ENCODE measurements at places on chromosomes 4 and X. TPM values are rescaled to one million over a fixed set of nuclear protein-coding genes. Genes with fewer than 3 reads are reported as not detected.

Gene DDIT4L
- 4.6 TPM for total RNA-seq

Gene ADH6
- under 0.01 TPM for total RNA-seq

Gene SH2D1A
- not detected for total RNA-seq

Gene USP17L19
- total RNA-seq: not detected

Gene CTSO
- 33.0 TPM for total RNA-seq

Gene CLNK
- not detected for total RNA-seq

Gene SLC4A4
- 21.1 TPM for total RNA-seq

Gene SPANXN4
- not detected for total RNA-seq

Gene MEPE
- not detected for total RNA-seq

Gene GALNTL6
- total RNA-seq: under 0.01 TPM

Gene PDLIM3
- total RNA-seq: 54.6 TPM

Gene JCHAIN
- total RNA-seq: 2.0 TPM

Gene NSUN7
- total RNA-seq: under 0.01 TPM

Gene SLC25A53
- 9.0 TPM for total RNA-seq

Gene DIPK2B
- under 0.01 TPM for total RNA-seq

Gene OCIAD2
- total RNA-seq: 13.2 TPM

Gene ADH1A
- total RNA-seq: not detected

Gene GRPR
- total RNA-seq: 0.58 TPM

Gene APLN
- 14.9 TPM for total RNA-seq

Gene NAA11
- not detected for total RNA-seq

Gene TMEM47
- total RNA-seq: 101 TPM

Gene TMEM31
- not detected for total RNA-seq

Gene MAD2L1
- total RNA-seq: 39.5 TPM

Gene GPR143
- under 0.01 TPM for total RNA-seq

Gene FAM236B
- total RNA-seq: not detected

Gene PLCXD1
- total RNA-seq: 24.9 TPM

Gene GASK1B
- total RNA-seq: 81.7 TPM

Gene COL4A5
- 56.9 TPM for total RNA-seq

Gene PPP2R2C
- total RNA-seq: not detected

Gene RPL34
- 773 TPM for total RNA-seq

Gene PPP1R3F
- total RNA-seq: 7.3 TPM

Gene MAGEA1
- not detected for total RNA-seq

Gene GUCY1A1
- total RNA-seq: 0.19 TPM

Gene EFNB1
- 40.8 TPM for total RNA-seq

Gene LANCL3
- total RNA-seq: 0.38 TPM

Gene HEPH
- total RNA-seq: 17.3 TPM

Gene SAGE1
- not detected for total RNA-seq

Gene IL9R
- 0.19 TPM for total RNA-seq

Gene ATP1B4
- total RNA-seq: not detected

Gene RNF150
- 0.38 TPM for total RNA-seq

Gene CSN1S1
- total RNA-seq: not detected

Gene TAF7L
- 0.38 TPM for total RNA-seq

Gene RTL9
- under 0.01 TPM for total RNA-seq

Gene PALLD
- total RNA-seq: 100 TPM

Gene RASSF6
- total RNA-seq: under 0.01 TPM

Gene SLC9B1
- 2.0 TPM for total RNA-seq

Gene XG
- 2.5 TPM for total RNA-seq

Gene CXXC4
- under 0.01 TPM for total RNA-seq

Gene RAB41
- not detected for total RNA-seq

Gene CD38
- under 0.01 TPM for total RNA-seq

Gene SLC16A2
- total RNA-seq: 7.3 TPM

Gene TLR7
- total RNA-seq: not detected

Gene RAP2C
- 16.1 TPM for total RNA-seq

Gene SHISA3
- 1.7 TPM for total RNA-seq

Gene RAB33A
- total RNA-seq: 15.2 TPM

Gene LRPAP1
- 124 TPM for total RNA-seq

Gene NUDT10
- total RNA-seq: 0.85 TPM

Gene ARHGAP36
- not detected for total RNA-seq

All from regular cardiac myocyte (primary cell).